ENCODE measurements at places on chromosomes 16 and 17.

DNA sequence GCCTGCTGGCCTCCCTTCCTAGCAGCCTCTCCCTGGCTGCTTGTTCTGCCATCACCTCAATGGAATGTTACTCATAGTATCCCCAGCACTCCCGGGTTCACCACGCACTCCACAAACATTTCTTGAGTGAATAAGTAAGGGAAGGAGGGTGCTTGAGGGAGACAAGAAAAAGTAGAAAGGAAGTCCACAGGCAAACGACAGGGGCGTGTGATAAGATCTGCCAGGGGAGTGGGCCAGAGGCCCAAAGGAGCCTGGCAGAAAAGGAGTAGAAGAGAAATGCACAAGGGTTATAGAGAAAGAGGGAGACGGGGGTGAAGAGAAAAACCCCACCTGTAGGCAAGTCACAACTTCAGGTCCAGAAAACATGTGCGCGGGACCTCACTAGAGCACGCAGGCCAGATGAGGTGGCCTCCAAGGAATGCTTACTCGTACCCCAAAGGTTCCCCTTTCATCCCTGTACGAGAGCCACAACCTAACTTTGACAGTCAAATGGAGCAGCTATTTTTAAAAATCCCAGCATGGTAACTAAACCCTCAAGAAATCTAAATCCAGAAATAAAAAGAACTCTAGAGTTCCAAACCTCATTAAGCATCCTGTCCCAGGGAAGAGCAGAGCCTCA is 6.6 kb downstream of the ZDHHC7 start:
- peak; percentile 88 for DNase-seq

DNA sequence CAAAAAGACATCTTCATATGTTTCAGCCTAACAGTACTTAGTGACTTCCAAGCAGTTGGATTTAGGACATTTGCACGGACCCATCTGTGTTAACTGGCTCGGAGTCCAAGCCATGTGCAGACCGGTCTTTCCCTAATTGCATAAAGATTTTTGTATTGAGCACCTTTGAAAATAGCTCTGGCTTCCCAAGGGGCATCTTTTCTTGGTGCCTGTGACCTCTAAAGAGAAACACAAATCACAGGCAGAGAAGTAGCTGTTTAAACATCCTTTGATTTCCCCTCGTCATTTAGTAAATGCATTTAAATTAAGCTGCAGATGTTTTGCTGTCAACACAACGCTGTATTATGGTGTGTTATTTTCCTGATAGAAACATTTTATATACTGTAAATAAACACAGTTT is 288.2 kb upstream of the SALL1 start:
- no peak for DNase-seq

- DNase-seq: no peak
Observed at GRCh38 chr17:15513856-15514459, 46.5 kb upstream of the CDRT4 start.

- no peak for DNase-seq
Observed at GRCh38 chr16:82331397-82331796, 161.4 kb upstream of the MPHOSPH6 start.

GRCh38 chr16:8753416-8754054 is 43.9 kb downstream of the TMEM186 start:
- no peak for DNase-seq
